Activated CD4-positive, CD25-positive, alpha-beta regulatory T cell treated with anti-CD3 and anti-CD28 coated beads, Interleukin-2, amount 50 U/mL, for 24 hours (primary cell): ENCODE measurements at places on chromosomes 7 and 10.
A peak's percentile ranks its signal among the peaks of the same experiment; 100 is the strongest.

DNA sequence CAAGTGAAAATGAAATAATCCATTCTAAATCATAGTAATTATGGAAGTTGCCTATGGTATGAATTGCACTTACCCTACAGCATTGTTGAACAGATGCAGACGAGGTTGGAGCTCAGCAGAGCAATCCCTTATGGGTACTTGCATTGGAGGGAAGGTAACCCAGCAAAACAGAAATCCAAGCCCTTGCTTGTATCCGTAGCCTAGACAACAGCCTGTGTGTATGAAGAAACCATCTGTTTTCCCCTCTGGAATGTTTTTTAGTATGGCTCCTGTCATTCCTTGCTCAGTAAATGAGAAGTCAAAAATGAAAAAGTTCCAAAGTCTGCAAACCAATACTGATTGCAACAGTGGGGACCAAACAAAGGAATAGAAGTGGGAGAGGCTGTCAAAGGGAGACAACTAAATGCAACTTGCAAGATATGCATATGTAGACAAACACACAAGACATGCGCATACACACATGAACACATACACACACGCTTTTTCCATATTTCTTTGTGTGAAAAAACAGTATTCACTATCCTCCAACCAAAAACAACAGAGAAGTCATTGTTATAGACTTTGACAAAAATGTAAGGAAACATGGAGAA is 260.8 kb downstream of the DYNC1I1 start:
- ATAC-seq = no peak

DNA sequence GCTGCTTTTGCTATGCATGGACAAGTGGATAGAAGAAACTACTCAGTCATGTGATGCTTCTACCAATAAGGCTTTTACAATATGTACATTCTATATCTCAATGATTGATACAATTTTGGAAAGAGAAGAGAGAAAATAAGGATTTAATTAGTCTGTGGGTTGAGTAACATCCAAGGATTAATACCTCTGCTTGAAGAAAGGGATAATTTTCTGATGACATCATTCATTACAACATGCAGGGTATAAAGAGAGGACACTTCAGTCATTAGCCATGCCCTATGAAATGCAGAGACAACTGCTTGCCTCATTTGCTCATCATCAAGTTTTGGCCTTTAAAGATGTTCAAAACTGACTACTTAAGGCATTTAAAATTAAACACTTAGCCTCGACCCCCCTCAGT is 237.3 kb downstream of the AHR start:
- no peak for ATAC-seq

DNA sequence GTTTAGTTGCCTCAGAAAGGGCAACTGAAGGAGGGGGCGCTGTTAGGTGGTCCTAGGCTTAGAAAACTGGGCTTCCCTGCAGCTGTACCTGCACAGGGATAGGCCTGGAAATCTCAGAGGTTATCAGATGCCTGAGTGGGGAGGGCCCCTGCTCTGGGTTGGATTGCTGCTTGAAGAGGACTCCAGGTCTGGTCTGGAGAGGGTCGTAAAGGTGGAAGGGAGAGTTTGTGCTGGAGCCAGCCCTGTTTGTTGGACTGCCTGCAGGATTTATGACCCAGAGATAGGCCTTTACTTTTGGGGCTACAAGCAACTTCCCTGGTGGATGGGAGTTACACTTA is 765.9 kb downstream of the GRID1 start:
- no peak for ATAC-seq

- no peak for ATAC-seq
Measured at GRCh38 chr10:53702489-53702888, 929.9 kb upstream of the MBL2 start.

DNA sequence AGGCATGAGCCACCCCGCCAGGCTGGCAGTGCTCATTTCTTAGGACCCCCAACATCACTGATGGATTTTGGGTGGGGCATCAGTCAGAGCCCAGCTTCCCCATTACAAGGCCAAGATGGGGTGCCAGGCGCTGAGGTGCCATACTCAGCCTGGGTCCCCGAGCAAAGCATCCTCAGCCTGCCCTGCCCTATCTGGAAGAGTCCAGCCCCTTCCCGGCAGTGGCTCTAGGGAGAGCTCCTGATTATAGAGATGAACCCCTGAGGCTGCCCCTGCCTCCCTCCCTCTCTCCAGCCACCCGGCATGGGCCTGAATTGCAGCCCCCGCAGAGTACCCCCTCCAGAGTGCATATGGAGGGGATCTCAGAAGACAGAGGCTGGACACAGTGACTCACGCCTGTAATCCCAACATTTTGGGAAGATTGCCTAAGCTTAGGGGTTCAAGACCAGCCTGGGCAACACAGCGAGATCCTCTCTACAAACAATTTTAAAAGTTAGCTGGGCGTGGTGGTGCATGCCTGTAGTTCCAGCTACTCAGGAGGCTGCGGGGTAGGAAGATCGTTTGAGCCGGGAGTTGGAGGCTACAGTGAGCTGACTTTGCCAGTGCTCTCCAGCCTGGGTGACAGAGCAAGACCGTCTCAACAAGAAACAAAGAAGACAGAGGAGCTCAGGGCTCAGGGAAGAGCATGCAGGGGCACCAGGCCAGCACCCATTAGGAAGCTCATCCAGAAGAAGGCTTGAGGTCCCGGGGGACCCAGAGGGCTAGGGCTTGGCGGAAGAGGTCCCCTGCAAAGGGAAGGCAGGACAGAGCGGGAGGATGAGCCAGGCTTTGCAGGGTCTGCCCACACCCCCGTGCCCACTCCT is 13.3 kb downstream of the LAT2 start:
- ATAC-seq = no peak

DNA sequence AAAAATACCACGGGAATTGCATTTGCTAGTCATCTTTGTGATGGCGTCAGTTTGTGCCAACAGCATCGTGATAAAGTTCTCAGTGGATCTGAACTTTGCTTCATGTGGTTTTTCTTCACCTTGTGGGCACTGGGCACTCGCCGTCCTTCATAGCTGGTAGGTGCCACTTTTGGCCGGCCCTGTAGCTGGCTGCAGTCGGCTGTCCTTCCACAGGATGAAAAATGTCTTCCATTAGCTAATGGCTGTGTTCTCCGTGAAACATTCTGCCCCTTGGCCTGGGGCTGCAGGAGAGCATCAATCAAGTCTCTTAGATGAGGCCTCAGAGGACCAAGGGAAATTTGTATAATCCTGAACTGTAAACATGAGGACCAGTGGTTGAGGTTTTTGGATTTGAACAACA is 145.3 kb downstream of the DYNC1I1 start:
- ATAC-seq = no peak

GRCh38 chr10:125064681-125065492 is 95.5 kb downstream of the CTBP2 start:
- peak; percentile 68 for ATAC-seq
